H9 (cell line): ENCODE measurements at places on chromosomes 11 and 22.
A peak's percentile ranks its signal among the peaks of the same experiment; 100 is the strongest.

- no peak for DNase-seq
These were observed 3.8 kb downstream of the CSNK1E start for GRCh38 chr22:38313384-38313955.

DNA sequence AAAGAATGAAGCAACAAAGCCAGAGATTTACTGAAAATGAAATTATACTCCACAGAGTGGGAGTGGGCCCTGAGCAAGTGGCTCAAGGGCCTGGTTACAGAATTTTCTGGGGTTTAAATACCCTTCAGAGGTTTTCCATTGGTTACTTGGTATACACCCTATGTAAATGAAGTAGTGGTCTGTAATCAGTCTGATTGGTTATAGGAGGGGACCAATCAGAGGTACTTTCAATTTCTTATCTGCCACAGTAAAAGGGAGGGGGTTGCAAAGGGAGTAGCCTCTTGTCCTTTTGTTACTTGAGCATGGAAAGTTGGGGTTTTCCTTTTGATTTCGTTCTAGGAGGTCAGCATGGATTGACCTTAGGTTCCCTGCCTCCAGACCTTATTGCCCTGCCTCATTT, 63.5 kb downstream of the ATM start:
- DNase-seq = no peak

DNA sequence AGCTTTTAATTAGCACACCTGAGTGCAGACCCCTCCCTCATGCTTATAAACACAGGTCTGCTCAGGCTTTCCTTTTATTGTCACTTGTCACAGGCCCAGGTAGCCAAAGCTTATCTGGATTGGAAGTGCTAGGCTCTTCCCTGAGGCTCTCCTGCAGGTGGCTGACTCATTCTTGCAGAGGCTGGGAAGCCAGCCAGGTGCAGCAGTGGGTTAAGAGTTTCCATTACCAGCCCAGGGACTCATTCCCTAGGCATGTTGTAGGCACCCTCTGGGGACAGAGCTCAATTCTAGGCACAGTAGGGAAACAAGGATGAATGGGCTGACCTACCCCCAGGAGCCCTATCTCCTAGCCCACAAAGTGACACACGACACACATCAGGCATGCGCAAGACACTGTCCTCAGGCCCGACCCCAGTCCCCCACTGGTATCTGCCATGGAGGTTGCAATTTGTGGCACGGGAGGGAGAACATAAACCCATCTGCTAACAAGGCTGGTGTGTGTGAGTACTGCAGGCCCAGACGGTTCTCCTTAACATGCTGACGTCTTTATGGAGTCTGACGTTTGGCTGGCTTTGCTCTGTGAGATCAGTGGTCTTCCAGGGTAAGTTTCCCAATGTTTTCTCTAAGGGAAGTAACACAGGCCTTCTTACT, 94.2 kb downstream of the ABTB2 start:
- DNase-seq = peak; percentile 47

GRCh38 chr11:99176430-99176829, 155.7 kb downstream of the CNTN5 start:
- DNase-seq = no peak
